ENCODE measurements at places on chromosomes 13 and 19. TPM values are rescaled to one million over a fixed set of nuclear protein-coding genes. Genes with fewer than 3 reads are reported as not detected.

DNA sequence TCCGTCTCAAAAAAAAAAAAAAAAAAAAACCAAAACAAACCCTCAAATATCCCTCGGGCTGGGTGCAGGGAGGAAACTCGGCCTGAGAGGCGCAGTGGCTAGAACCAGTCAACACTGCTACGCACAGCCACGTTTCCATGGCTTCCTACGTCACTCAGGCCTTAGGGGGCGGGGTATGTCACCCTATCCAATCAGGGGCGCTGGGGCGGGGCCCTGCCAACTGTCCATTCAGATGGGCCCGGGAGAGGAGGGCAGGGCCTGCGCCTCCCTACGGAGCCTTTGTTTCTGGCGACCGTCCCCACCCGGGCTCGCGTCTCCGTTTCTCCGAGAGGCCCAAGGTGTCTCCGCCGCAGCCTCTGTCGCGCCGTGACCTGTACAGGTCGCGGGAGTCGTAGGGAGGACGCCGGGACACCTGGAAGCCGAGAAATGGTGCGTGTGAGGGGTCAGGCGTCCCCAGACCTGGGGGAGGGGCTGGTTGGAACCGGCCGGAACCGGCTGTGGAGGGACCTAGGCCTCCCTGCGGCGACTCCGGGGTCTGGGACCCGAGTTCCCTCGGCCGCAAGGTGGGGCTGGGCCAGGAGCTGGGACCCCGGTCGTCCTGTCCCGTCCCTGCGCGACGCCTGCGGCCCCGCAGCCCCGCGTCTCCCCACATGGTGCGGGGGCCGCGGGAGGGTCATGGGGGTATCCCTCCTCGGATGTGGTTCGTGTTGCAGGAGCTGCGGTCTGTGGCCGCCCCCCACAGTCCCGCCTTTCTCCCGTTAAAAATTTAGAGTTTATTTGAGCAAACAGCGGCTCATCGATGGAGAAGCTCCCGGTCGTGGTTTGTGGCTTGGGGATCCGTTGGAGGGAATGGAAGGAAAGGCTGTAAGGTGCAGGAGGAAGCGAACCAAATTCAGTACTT, at the start of gene ZNF627:
Gene ZNF627 (plus strand): TSS at position 282 of the 901 bp plus-strand sequence. CDS start 145 bp downstream, at position 427.
- peak; percentile 97 for DNase-seq

DNA sequence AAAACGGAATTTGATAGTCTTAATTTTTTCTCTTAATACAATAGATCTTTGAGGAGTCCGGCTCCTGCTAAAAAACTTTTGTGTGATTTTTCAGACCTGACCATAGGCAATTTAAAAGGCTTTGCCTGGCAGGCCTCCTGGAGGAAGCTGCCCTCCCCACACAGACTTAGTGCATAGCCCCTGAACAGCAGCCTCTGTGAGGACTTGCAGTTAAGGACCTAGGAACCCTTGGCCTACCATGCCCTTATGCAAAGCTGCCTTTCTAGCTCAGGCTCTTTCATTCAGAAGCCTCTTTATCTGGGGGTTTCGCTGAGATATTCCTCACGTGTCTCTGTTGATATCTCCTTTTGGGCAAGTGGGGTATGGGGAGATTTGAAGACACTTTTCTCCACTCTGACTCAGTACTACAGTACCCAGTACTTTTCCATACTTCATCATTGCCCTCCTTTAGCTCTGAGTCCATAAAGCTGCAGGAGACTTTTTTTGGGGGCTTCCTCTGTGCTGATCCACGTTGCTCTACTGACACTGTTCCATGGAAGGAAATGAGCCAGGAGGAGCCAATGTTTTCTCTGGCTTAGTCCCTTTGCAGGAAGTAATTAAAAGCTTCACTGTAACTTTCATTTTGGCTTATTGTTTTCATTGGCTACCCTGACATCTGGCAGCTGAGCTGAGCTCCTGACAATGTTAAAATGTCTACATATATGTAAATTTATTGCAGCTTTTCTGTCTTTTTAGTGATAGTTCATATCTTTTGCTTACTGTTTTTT, 283.1 kb downstream of the TDRD3 start:
- DNase-seq = no peak

GRCh38 chr13:20921572-20921971, 19.0 kb upstream of the XPO4 start:
- no peak for DNase-seq

The OPA3 gene
- 15.3 TPM for total RNA-seq

The SUGT1 gene
- total RNA-seq = 41.4 TPM

Measured in mammary epithelial cell (primary cell).